T-cell (primary cell): ENCODE measurements at places on chromosomes 1 and 21. TPM values are rescaled to one million over a fixed set of nuclear protein-coding genes. Genes with fewer than 3 reads are reported as not detected.

DNA sequence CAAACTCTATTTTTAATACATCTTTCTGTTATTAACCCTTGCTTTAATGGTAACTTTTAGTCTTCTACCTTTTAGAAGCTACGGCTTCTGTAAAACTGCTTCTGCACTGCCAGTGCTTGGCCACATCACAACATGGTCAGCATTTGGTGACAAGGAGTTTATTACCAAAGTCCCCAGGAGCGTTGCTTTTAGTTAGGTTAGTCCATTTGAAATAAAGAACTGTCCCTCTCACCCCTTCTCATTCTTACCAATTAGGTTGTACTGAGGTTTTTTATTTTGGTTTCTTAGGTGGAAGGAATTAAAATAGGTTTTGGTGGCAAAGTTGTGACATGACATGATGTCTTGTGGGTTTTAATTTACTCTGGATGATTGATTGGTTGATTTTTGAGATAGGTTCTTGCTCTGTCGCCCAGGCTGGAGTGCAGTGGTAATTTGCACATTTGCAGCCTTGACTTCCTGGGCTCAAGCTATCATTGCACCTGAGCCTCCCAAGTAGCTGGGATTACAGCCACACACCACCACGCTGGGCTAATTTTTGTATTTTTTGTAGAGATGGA is 39.2 kb downstream of the SPEN start:
- no peak for DNase-seq
- peaks cover 5% of the 10 kb centered on the region for H3K36me3 ChIP-seq
- peaks cover 18% of the 10 kb centered on the region for H3K4me1 ChIP-seq
- no peak overlapping the region for H3K27ac ChIP-seq
- H3K4me3 ChIP-seq = no peak overlapping the region

GRCh38 chr21:15010645-15011044 is 54.2 kb downstream of the NRIP1 start:
- no peaks in the 10 kb centered on the region for H3K36me3 ChIP-seq
- H3K4me3 ChIP-seq = no peak overlapping the region
- no peak overlapping the region for H3K27ac ChIP-seq
- no peak for DNase-seq

- H3K27ac ChIP-seq = no peak overlapping the region
- no peaks in the 10 kb centered on the region for H3K36me3 ChIP-seq
- H3K4me1 ChIP-seq = no peaks in the 10 kb centered on the region
- H3K4me3 ChIP-seq = no peak overlapping the region
- no peaks in the 10 kb centered on the region for H3K27me3 ChIP-seq
Observed at GRCh38 chr1:182332261-182333060, 59.1 kb downstream of the GLUL start.

CAPZB gene
- 342 TPM for total RNA-seq

TRIM63 gene
- not detected for total RNA-seq

- H3K4me3 ChIP-seq = no peak overlapping the region
- no peak for DNase-seq
- H3K27me3 ChIP-seq = no peaks in the 10 kb centered on the region
Observed at GRCh38 chr1:41769068-41769467, 149.7 kb downstream of the HIVEP3 start.

DNA sequence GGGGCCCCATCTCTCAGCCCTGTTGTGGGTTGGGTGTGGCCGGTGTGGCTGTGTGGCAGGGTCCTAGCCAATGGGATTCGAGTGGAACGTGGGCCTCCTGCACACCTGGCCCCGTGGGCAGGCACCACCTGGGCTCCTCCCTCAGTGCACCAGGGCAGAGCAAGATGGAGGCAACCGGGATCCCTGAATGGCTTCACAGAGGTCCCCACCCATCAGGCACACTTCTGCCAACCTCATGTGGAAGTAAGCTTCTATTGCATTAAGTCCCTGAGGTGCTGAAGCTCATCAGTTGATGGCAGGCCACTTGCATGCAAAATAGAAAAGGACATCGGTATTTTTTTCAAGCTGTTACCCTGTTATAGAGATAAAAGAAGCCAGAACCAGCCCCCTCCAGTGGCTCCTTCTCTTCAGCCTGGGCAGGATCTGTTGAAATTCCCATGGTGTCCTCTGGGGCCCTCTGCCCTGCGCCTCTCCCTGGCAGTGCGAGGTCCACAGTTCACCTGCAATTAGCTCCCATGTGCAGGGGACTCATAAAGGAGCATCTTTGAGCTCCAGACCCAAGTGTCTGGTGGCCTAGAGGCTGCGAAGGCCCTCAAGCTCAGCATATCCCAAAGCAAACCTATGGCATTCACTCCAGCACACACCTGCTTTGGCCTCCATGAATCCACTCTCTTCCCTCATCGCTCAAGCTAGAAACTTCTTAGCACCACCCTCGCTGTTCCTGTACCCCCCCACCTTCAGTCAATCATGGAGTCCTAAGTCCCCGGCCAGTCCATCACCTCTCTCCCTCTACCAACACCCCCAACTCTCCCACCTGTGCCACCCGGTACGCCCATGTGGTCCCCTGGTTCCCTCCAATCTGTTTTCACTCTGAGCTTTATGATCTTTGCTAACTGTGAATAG is 2.1 kb upstream of the SLC45A1 start:
- peaks cover 49% of the 10 kb centered on the region for H3K27me3 ChIP-seq
- no peak overlapping the region for H3K4me3 ChIP-seq
- H3K27ac ChIP-seq = no peak overlapping the region
- no peaks in the 10 kb centered on the region for H3K4me1 ChIP-seq
- DNase-seq = no peak

GRCh38 chr1:117754061-117754969 is 148.5 kb downstream of the TENT5C start:
- no peak overlapping the region for H3K27ac ChIP-seq
- peaks cover 25% of the 10 kb centered on the region for H3K27me3 ChIP-seq
- H3K36me3 ChIP-seq = no peaks in the 10 kb centered on the region
- H3K4me1 ChIP-seq = no peaks in the 10 kb centered on the region
- no peak overlapping the region for H3K4me3 ChIP-seq
- peak; percentile 17 for DNase-seq

GRCh38 chr21:41923631-41924367 is 30.0 kb downstream of the C2CD2 start:
- H3K36me3 ChIP-seq = no peaks in the 10 kb centered on the region
- H3K4me3 ChIP-seq = no peak overlapping the region
- DNase-seq = no peak
- no peak overlapping the region for H3K27ac ChIP-seq

DNA sequence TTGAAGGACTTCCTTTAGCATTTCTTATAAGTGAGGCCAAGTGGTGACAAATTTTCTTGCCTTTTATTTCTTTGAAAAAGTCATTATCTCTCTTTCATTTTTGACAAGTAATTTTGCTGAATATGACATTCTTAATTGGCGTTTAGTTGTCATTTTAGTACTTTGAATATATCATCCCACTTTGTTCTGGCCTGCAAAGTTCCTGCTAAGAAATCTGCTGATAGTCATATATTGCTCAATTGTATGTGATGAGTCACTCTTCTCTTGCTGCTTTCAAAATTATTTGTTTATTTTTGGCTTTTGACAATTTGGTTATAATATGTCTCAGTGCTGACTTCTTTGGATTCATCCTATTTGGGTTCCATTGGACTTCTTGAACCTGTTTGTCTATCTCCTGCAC is 312.6 kb downstream of the DUSP10 start:
- H3K4me3 ChIP-seq = no peak overlapping the region
- DNase-seq = no peak
- H3K27ac ChIP-seq = no peak overlapping the region
- H3K4me1 ChIP-seq = no peaks in the 10 kb centered on the region
- H3K27me3 ChIP-seq = no peaks in the 10 kb centered on the region
- H3K36me3 ChIP-seq = no peaks in the 10 kb centered on the region

- H3K27me3 ChIP-seq = no peaks in the 10 kb centered on the region
- no peaks in the 10 kb centered on the region for H3K36me3 ChIP-seq
- peaks cover 24% of the 10 kb centered on the region for H3K4me1 ChIP-seq
- DNase-seq = no peak
Observed at GRCh38 chr1:15251857-15252835, 5.1 kb downstream of the FHAD1 start.

PLA2G2F gene
- not detected for total RNA-seq

- H3K27ac ChIP-seq = no peak overlapping the region
- no peaks in the 10 kb centered on the region for H3K36me3 ChIP-seq
- no peak for DNase-seq
- no peaks in the 10 kb centered on the region for H3K27me3 ChIP-seq
- H3K4me1 ChIP-seq = no peaks in the 10 kb centered on the region
Observed at GRCh38 chr1:89802051-89802450, 18.8 kb upstream of the LRRC8D start.

DNA sequence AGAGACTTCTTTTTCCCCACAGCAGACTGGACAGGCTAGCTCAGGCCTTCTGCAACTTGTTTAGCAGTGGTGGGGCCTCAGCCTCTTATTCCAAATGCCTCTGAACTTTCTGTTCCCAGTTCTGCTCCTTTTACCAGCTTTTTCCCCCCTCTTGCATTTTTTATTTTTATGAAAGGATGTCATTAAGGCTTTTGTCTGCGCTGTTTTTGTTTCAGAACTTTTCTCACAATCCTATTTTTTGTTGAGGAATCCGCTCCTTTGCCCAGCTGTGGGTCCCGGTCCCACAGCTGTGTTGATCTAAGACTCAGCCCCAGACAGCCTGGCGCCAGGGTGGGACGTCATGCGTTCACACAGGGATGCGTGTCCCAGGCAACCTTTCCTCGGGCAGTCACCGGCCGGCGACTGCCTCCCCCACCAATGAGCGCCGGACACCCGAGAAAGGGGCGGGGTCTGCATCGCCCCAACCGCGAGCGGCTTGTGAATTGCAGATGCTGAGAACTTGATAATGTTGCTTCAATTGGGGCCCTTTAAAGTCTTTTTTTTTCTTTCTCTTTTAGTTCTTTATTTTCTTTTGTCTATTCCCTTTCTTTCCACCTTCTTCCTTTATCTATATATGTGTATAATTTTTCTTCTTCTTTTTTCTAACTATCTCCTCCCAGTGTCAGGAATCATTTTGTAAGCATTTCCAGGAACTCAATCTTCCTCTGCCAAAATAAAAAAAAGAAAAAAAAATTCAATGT is 3.0 kb upstream of the ID3 start:
- no peak overlapping the region for H3K27ac ChIP-seq
- H3K36me3 ChIP-seq = no peaks in the 10 kb centered on the region
- no peak for DNase-seq
- H3K4me3 ChIP-seq = no peak overlapping the region

- no peak overlapping the region for H3K4me3 ChIP-seq
- no peak overlapping the region for H3K27ac ChIP-seq
- no peaks in the 10 kb centered on the region for H3K36me3 ChIP-seq
- DNase-seq = no peak
Observed at GRCh38 chr1:1185101-1185765, 11.6 kb downstream of the TTLL10 start.

DNA sequence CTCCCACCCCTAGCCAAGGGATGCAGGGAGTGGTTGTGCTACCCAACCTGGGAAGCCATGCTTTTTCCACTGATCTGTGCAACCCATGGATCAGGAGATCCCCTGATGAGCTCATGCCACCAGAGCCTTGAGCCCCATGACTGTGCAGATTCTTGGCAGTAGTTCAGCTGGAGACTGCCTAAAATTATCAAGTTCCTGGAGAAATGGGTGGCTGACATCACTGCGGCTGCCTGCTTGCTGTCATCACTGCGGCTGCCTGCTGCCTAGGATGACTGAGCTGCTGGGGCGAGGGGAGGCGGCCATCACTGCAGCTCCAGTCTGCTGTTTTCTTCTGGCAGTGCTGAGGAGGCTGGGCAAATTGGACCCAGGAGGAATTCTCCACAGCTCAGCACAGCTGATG is 159.2 kb downstream of the AGBL4 start:
- H3K36me3 ChIP-seq = no peaks in the 10 kb centered on the region
- H3K4me1 ChIP-seq = no peaks in the 10 kb centered on the region
- no peak overlapping the region for H3K4me3 ChIP-seq
- H3K27ac ChIP-seq = no peak overlapping the region
- H3K27me3 ChIP-seq = no peaks in the 10 kb centered on the region

- H3K27ac ChIP-seq = no peak overlapping the region
- peaks cover 5% of the 10 kb centered on the region for H3K36me3 ChIP-seq
- no peaks in the 10 kb centered on the region for H3K27me3 ChIP-seq
- peaks cover 8% of the 10 kb centered on the region for H3K4me1 ChIP-seq
- H3K4me3 ChIP-seq = no peak overlapping the region
Observed at GRCh38 chr1:211378844-211379243, 52.2 kb downstream of the TRAF5 start.

DNA sequence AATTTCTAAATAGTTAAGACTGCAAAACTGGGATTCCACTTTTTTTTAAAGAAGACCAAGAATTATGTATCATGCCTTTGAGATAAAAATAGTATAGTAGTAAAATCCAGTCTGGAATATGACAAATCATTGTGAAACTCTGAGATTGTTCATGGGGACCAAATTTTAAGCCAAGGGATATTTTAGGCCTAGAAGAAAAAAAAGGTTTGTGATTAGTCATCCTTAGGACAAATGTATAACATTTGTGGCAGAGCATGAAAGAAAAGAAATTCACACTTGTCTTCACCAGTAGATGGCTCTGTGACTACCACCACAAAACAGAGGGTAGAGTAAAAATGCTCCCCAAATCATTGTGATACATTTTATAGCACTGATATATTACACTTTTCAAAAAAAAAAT is 226.1 kb downstream of the KCTD3 start:
- H3K36me3 ChIP-seq = no peaks in the 10 kb centered on the region
- H3K4me1 ChIP-seq = no peaks in the 10 kb centered on the region
- no peak overlapping the region for H3K4me3 ChIP-seq
- H3K27me3 ChIP-seq = no peaks in the 10 kb centered on the region
- no peak overlapping the region for H3K27ac ChIP-seq

- H3K27me3 ChIP-seq = peaks cover 25% of the 10 kb centered on the region
- no peak for DNase-seq
- no peak overlapping the region for H3K4me3 ChIP-seq
- H3K36me3 ChIP-seq = no peaks in the 10 kb centered on the region
- no peaks in the 10 kb centered on the region for H3K4me1 ChIP-seq
Observed at GRCh38 chr1:228017356-228018124, 10.7 kb downstream of the WNT3A start.
